Pancreas (tissue), 10 donors: ENCODE measurements at places on chromosomes 4 and X. TPM values are rescaled to one million over a fixed set of nuclear protein-coding genes. Genes with fewer than 3 reads are reported as not detected.

GRCh38 chr4:11424000-11424399, 4.7 kb downstream of the HS3ST1 start:
- H3K27ac ChIP-seq = no peak overlapping the region
- no peak for DNase-seq
- no peaks in the 10 kb centered on the region for H3K36me3 ChIP-seq
- H3K27me3 ChIP-seq = peaks cover 5% of the 10 kb centered on the region
- no peaks in the 10 kb centered on the region for H3K4me1 ChIP-seq
- no peak overlapping the region for H3K4me3 ChIP-seq

DNA sequence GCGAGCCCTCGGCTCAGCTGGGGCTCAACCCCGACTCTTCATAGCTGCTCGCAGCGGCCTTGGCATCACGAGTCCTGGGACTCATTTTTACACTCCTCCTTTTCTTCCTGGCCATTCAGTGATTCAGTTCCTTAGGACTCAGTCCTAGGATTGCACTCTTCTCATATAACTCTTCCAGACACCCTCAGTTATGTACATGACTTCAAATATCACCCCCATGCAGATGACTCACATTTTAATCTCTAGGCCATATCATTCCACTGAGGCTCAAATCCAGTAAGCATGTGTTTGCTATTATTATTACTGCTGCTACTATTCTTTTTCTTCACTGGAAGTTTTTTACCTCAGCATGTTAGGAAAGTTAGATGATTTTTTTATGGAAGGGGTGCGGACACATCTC, 14.4 kb downstream of the ITGB1BP2 start:
- no peak for DNase-seq
- no peak overlapping the region for H3K27ac ChIP-seq
- H3K4me1 ChIP-seq = no peaks in the 10 kb centered on the region
- H3K36me3 ChIP-seq = no peaks in the 10 kb centered on the region
- no peak overlapping the region for H3K4me3 ChIP-seq

GRCh38 chrX:134692233-134692632, 34.0 kb upstream of the PLAC1 start:
- H3K27me3 ChIP-seq = no peaks in the 10 kb centered on the region
- no peak overlapping the region for H3K27ac ChIP-seq
- no peaks in the 10 kb centered on the region for H3K4me1 ChIP-seq

Gene CLCN4
- polyA plus RNA-seq = 3.3 TPM

DNA sequence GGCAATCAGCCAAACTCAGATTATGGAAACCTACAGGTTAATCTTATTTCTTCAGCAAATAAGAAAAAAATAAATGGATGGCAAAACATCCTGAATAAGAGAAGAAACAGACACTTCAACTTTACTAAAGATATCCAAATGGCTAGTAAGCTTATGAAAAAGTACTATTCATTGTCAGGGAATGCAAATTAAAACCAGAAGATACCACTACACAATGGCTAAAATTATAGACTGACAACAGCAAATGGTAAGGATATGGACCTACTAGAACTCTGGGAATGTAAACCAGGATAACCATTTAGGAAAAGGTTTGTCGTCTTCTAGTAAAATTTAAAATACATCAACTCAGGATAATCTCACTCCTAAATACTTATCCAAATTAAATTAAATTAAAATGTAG, 24.3 kb downstream of the GRSF1 start:
- no peak for DNase-seq
- no peaks in the 10 kb centered on the region for H3K27me3 ChIP-seq
- no peak overlapping the region for H3K4me3 ChIP-seq
- H3K36me3 ChIP-seq = no peaks in the 10 kb centered on the region
- no peak overlapping the region for H3K27ac ChIP-seq

- H3K4me1 ChIP-seq = no peaks in the 10 kb centered on the region
- peak overlapping the region; percentile 49 for H3K27ac ChIP-seq
- peak overlapping the region; percentile 19 for H3K4me3 ChIP-seq
- no peaks in the 10 kb centered on the region for H3K36me3 ChIP-seq
- no peak for DNase-seq
Measured at GRCh38 chrX:131812847-131813825, 210.0 kb upstream of the STK26 start.
